ENCODE measurements at places on chromosomes 2 and 18. TPM values are rescaled to one million over a fixed set of nuclear protein-coding genes. Genes with fewer than 3 reads are reported as not detected.

CENPA gene
- total RNA-seq, result 1.8 TPM

ABHD1 gene
- total RNA-seq, result 0.26 TPM

IL36G gene
- not detected for total RNA-seq

CD302 gene
- total RNA-seq, result 9.4 TPM

NBEAL1 gene
- total RNA-seq, result 38.0 TPM

PDE6D gene
- 14.4 TPM for total RNA-seq

LIMS4 gene
- total RNA-seq, result 0.26 TPM

PAIP2B gene
- 1.5 TPM for total RNA-seq

CNDP1 gene
- total RNA-seq, result not detected

REG1B gene
- not detected for total RNA-seq

SP140 gene
- total RNA-seq, result 0.33 TPM

SLC30A3 gene
- total RNA-seq, result under 0.01 TPM

MDH1B gene
- total RNA-seq, result 1.8 TPM

Measured in fibroblast of lung (primary cell).